Uterine smooth muscle cell (primary cell): ENCODE measurements at places on chromosomes 11 and 22. TPM values are rescaled to one million over a fixed set of nuclear protein-coding genes. Genes with fewer than 3 reads are reported as not detected.

The TSGA10IP gene
- total RNA-seq, result 0.11 and 0.37 TPM in 2 replicates

The ALDH3B1 gene
- 16.7 and 36.6 TPM in 2 replicates for total RNA-seq

The CLDN5 gene
- 1.1 TPM in 2 replicates for total RNA-seq

The MB gene
- not detected in 2 replicates for total RNA-seq

The OR51E2 gene
- under 0.01 and 0.11 TPM in 2 replicates for total RNA-seq

The LGR4 gene
- 9.8 and 11.0 TPM in 2 replicates for total RNA-seq

The MMP8 gene
- total RNA-seq, result 0.11 TPM in 1 of 2 replicates, not detected in the other

The MPPED1 gene
- not detected in 2 replicates for total RNA-seq

The RBMXL2 gene
- total RNA-seq, result 0.11 and 0.25 TPM in 2 replicates
